NCI-H1092 (cell line): ENCODE measurements at places on chromosomes 16 and 17.

- DNase-seq = no peak
Measured at GRCh38 chr17:1727258-1727789, 2.8 kb downstream of the WDR81 start.

- DNase-seq = no peak
Measured at GRCh38 chr16:67028167-67028695, 718 bp upstream of the CBFB start.

DNA sequence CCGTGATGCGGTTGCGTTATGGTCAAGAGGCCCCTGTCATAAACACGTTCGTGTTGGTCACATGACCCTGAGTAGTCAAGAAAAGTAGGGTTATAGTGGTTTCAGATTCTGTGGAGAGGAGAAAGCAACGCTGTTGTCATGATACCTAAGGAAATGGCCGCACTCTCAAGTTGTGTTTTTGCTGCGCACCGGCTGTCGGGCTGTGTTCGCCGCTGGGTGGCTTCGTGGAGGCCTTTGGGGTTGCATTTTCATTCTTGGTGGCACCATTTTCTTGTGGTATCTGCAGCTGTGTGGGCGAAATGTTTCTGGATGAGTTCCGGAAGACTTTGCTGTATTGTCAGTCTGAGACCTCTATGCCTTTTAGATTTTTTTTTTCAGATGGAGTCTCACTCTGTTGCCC, 35.0 kb downstream of the DEF8 start:
- no peak for DNase-seq

- peak; percentile 52 for DNase-seq
Measured at GRCh38 chr17:72270273-72270924, 149.6 kb downstream of the SOX9 start.

DNA sequence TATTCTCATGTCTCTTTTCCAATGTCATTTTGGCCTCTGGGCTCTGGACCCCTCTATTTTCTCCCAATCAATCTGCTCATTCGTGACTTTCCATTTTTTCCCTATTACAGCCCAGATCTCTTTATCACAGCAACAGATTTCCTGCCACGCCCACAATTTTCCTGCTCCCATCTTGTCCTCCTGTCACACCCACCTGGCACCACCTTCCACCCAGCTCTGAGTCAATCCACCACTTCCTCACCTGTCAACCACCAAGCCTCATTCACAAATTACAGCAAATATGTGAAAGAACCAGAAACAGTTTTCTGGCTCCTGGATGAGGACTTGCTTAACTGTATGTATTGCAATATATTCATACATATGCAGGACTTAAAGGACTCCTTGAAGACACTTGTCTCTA, 311.3 kb downstream of the GRIN2A start:
- no peak for DNase-seq

DNA sequence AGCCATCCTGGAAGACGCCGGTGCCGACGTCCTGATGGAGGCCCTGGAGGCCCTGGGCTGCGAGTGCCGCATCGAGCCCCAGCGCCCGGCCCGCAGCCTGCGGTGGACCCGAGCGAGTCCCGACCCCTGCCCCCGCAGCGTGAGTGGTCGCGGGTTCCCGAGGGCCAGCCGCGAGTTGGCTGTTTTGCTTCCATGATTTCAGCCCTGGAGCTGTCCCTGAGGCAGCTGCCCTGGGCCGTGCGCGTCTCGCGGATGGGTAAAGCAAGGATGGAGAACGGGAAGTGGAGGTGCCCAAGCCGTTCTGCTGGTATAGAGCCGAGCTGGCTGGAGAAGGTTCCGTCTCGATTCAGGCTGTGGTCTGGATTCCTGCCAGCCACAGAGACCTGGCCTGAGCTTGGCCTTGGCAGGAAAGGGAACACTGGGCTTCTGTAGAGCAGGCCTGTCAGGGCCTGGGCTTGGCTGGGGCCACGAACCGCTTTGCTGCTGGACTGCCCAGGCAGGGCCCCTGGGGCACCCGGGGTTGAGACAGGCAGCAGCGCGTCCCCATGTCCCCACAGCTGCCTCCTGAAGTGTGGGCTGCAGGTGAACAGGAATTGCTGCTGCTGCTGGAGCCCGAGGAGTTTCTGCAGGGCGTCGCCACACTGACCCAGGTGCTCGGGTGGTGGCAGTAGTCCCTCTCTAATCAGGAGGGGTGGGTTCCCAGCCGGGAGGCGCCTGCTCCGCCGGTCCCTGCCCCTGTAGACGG, 941 bp upstream of the MRPS34 start:
- DNase-seq = no peak

- DNase-seq = no peak
Measured at GRCh38 chr16:66476328-66477027, 49.4 kb downstream of the BEAN1 start.

DNA sequence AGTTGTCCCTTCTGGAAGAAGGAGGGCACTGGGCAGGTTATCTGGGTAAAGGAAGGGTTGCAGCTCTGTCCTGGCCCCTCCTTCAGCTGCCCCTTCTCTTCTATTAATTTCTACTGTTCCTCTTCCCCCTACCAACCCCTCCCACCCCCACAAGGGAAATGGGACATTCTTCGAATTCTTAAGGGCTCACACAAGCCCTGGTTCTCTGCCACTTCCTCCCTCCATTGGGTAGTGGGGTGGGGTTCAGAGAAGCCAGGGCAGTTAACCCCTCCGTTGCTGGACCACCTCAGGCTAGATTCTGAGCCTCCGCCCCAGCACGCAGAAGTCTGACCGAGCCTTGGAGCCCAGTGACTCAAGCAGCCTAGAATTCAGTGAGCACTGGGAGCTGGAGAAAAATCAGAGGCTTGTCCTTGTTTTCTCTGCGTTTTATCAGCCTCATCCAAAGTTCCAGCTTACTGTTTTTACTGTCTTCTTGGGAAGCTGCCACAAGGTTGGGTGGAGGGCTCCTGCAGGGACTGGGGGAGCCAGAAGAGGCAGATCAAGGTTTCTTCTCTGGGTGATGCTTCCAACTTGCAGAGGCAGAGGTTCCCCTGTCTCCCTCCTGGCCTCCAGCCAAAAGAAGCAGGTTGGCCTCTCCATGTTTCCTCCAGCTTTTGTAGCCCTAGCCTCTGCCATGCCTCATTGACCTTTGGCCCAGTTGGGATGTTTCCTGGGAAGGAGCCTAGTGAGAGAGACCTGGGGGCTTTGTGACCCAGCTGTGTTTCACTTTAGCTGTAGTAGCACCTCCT, 10.2 kb downstream of the LASP1 start:
- DNase-seq = no peak

DNA sequence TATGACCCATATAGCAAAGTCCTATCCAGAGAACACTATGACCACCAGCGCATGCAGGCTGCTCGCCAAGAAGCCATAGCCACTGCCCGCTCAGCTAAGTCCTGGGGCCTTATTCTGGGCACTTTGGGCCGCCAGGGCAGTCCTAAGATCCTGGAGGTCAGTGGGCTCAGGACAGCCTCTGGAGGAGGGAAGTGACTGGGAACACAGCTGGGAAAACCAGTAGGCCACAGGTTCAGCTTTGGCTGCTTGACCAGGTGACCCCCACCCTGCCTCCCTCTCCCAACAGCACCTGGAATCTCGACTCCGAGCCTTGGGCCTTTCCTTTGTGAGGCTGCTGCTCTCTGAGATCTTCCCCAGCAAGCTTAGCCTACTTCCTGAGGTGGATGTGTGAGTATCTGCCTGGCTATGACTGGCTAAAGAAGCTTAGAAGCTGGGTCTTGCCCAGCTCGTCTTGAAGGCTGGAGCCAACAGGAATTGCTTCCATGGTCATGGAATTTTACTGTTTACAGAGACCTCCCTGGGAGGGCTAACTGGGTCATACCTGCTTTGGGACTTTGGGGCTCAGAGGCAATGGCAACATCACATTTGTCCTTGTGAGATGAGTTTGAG, 1.5 kb upstream of the OVCA2 start:
- no peak for DNase-seq

DNA sequence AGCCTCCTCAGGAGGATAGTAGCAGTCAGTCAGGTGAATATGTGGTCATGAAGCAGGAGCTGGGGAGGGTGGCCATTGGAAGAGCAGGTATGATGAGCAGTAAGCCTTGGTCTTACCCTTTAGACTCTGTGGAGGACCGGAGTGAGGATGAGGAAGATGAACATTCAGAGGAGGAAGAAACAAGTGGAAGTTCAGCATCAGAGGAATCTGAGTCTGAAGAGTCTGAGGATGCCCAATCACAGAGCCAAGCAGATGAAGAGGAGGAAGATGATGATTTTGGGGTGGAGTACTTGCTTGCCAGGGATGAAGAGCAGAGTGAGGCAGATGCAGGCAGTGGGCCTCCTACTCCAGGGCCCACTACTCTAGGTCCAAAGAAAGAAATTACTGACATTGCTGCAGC, 12.7 kb downstream of the SRCAP start:
- no peak for DNase-seq

- DNase-seq = peak; percentile 33
Measured at GRCh38 chr16:20868890-20869289, 31.3 kb downstream of the DCUN1D3 start.

- DNase-seq = no peak
Measured at GRCh38 chr16:2335286-2335895, 5.1 kb downstream of the ABCA3 start.

DNA sequence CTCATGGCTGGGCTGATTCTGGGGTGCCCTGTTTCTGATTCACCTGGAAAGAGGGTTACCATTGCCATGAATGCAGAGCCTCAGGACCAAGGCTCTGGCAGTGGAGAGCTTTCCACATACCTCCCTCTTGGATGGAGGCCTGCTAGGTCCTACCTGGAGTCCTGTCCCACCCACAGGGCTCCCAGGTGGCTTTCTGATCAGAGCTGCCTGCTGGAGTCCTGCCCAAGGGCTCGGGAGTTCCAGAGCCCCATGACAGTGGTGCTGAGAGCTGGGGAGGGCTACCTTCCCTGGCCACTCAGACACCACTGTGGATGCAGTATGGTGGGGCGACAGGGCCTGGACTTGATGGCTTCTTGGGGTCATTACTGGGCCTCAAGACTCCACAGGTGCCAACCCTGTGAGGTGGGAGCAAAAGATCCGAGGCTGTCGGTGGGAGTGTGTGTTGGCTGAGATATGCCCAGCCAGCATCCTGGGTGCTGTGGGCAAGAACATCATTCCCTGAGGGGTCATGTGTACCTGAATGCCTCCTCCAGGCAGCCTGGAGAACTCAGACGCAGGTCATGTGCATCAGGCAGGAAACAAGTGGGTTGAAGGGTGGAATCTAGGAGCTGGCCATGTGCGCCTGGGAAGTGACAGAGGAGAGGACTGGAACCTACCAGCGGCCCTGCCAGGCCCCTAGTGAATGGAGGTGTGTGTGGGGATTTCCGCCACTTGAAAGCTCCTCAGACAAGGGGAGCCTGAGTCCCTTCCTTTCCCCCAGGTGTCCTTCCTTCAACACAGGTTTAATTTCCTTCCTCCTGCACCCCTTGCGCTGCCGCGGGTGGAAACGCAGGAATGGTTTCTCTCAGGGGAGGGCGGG, 2.3 kb upstream of the WNT3 start:
- no peak for DNase-seq

- DNase-seq = no peak
Measured at GRCh38 chr16:19876501-19877059, 8.1 kb downstream of the GPRC5B start.

DNA sequence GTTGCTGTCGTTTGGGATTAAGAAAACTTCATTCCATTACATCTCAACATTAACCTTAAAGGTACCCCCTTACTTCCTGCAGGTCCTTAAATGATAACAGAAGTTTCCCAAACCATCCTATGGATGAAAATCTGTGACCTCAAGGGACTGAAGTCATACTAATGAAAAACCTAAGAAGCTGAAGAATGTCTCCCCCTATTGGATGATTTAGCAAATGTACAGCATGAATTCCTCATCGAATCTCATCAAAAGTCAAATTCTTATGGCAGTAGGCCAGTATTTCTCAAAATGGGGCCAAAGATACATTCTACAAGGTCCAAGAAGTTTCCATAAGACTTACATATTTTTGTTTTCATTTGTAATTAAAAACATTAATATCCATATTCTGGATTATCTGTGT, 13.5 kb downstream of the SCO1 start:
- DNase-seq = no peak

DNA sequence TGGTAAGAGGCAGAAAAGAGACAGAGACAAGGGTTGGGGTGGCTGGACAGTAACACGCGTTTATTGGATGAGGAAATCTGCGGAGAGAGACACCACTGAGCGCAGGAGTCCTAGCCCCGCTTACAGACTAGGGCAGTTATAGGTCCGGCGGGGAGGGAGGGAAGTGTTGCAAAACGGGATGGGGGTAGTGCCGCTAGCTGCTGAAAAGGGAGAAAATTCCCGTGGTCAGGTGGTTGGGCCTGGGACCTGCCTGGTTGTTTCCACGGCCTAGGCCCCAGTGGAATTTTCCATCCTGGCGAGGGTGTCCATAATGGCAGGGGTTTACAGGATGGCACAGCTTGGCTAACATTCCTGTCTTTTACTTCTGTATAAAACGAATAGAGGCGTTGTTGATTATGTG, 5.5 kb upstream of the CPHXL2 start:
- DNase-seq = no peak

GRCh38 chr16:10744370-10745030, 858 bp downstream of the NUBP1 start:
- no peak for DNase-seq

- no peak for DNase-seq
Measured at GRCh38 chr16:53084141-53084541, 29.4 kb downstream of the CHD9 start.

DNA sequence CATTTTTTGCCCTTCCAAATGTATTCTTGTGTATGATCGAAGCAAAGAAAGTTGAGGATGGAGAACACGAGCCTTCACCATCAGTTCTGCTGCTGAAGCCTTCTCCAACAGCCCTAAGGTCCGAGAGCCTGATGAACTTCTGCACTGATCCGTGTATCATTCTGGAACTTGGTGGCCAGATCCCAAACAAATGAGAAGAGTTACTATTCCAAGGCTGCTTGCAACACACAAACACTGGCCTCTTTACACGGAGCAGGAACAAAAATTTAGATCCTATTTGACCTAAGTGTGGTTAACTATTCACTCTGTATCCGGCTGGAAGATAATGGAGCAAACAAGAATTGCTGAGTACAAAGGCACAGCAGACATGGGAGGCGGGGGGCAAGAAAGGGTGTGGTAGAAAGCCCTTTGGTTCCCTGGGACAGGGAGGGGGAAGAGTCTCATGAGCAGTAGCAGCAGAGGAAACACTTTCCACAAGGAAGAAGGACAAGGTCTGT, 282.9 kb downstream of the SOX9 start:
- no peak for DNase-seq

DNA sequence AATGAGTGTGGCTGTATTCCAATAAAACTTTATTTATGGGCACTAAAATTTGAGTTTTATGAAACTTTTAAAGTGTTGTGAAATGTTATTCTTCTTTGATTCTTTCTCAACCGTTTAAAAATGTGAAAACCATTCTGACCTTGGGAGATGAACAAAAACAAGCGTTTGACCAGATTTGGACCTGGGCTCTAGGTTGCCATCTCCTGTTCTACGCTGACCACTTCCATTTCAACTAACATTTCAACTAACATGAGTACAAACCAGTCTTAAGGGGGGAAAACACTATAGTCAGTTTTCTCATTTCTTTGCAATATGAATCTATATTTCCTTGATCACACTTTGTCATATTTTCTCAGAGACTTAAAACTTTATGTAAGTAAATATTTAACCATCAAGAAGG, 118.4 kb upstream of the IRX5 start:
- peak; percentile 3 for DNase-seq
